ENCODE measurements at places on chromosomes 3 and 15.
A peak's percentile ranks its signal among the peaks of the same experiment; 100 is the strongest.

DNA sequence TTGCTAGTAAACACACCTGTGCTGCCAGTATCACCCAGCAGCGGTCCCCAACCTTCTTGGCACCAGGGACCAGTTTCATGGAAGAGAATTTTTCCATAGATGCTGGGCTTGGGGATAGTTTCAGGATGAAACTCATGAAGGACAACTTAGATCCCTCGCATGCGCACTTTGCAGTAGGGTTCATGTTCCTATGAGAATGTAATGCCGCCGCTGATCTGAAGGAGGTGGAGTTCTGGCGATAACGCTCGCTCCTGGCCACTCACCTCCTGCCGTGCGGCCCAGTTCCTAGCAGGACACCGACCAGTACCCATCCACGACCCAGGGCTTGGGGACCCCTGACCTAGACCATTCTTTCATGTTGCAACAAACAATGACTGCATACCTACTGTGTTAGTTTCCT is 89.7 kb downstream of the TOP2B start:
- no peak for DNase-seq

- DNase-seq, result no peak
Measured at GRCh38 chr15:35181538-35181937, 96.4 kb upstream of the NANOGP8 start.

DNA sequence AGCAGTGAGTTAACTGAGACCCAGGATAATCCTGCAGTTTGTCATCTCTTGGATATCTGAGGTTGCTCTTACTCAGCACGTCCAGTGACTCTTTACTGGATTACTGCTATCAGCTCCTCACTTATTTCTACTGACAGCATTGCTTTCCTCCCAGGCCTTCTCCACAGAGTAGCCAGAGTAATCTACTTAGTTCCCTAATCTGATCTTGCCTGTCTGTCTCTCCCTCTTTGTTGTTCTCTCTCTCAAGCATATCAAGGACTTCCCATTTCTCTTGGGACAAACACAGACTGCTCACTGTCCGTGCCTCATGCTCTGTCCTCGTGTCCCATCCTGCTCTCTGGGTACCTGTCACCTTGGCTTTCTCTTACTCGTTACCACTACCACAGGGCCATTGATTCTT is 376.2 kb downstream of the FEZF2 start:
- DNase-seq, result no peak

DNA sequence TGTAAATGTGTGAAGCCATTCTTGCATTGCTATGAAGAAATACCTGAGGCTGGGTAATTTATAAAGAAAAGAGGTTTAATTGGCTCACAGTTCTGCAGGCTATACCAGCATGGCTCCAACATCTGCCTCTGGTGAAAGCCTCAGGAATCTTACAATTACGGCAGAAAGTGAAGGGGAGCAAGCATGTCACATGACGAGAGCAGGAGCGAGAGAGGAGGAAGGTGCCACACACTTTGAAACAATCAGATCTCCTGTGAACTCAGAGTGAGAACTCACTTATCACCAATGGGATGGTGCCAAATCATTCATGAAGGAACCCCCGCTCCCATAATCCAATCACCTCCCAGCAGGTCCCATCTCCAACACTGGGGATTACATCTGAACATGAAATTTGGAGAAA is 213.6 kb upstream of the TSC22D2 start:
- no peak for DNase-seq

- no peak for DNase-seq
Measured at GRCh38 chr15:69557020-69557706, 104.5 kb downstream of the RPLP1 start.

DNA sequence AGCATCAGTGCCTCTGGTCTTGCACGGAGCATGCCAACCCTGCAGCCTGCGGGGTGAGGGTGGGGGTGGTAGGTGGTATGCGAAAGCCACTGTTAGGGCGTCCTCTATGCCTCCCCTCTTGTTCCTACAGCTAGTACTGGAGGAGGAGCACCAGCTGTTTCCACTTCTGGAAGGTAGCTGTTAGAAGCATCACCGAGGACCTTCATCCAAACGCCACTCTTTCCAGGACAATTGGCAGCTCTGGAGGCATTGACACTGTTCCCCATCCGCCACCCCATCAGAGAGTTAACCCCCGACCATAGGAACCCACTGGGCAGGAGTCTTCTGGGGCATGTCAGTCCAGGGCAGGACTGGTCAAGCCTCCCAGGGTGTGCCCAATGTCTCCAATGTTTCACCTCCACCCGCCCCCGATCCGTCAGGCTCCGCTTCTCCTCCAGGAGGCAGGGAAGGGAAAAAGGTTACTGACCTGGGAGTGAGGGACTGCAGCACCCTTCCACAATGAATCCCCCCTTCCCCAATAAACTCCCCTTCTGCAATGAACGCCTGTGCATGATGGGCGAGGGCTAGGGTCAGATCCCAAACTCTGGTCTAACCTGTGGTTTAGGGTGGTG is 487 bp downstream of the DUOX2 start:
- no peak for DNase-seq

DNA sequence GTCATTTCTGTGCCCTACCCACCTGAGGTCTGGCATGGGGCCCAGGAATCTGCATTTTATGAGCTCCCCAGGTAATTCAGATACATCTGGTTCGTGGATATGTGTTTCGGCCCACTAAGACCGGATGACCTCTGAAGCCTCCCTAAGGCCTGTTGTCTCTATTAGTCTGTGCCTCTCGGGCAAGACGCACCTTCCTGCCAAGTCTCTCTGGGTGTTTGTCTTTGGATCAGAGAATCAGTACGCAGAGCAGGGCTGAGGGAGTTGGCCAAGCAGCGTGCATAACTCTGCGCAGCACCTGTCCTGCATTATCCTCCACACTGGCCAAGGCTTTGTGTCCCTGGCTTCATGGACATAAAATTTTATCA is 181.0 kb downstream of the THSD4 start:
- peak; percentile 46 for DNase-seq

- no peak for DNase-seq
Measured at GRCh38 chr3:158369279-158369678, 201.7 kb upstream of the MLF1 start.

DNA sequence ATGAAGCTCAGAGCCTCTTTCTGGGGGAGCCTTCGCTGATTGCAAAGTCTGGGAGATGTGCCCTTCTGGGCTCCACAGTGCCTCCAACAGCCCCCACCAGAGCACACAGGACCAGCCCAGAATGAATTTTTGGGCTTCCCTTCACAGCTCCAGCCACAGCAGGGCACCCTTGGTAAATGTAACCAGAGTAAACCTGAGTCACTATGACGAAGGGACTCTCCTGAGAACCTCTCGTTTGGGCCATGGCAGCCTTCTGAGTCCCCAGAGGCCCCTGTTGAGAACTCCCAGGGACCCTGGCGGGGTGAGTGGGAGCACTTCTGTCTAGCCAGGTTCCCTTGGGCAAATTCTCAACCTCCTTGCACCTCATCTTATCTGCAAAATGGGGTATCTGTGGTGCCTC is 20.8 kb downstream of the FAM3D start:
- no peak for DNase-seq

- no peak for DNase-seq
Measured at GRCh38 chr3:126530171-126531050, 6.5 kb downstream of the CHST13 start.

- no peak for DNase-seq
Measured at GRCh38 chr3:112117415-112117814, 15.6 kb downstream of the GCSAM start.

- DNase-seq, result no peak
Measured at GRCh38 chr3:143482106-143483088, 362.8 kb downstream of the CHST2 start.
